ENCODE measurements at places on chromosomes 16 and 17.

- no peak for DNase-seq
Observed at GRCh38 chr17:56536766-56537165, 56.7 kb upstream of the NOG start.

- peak; percentile 38 for DNase-seq
Observed at GRCh38 chr17:50196036-50196435, 5.4 kb downstream of the COL1A1 start.

GRCh38 chr17:57422574-57423164 lies 166.3 kb downstream of the MSI2 start:
- no peak for DNase-seq

DNA sequence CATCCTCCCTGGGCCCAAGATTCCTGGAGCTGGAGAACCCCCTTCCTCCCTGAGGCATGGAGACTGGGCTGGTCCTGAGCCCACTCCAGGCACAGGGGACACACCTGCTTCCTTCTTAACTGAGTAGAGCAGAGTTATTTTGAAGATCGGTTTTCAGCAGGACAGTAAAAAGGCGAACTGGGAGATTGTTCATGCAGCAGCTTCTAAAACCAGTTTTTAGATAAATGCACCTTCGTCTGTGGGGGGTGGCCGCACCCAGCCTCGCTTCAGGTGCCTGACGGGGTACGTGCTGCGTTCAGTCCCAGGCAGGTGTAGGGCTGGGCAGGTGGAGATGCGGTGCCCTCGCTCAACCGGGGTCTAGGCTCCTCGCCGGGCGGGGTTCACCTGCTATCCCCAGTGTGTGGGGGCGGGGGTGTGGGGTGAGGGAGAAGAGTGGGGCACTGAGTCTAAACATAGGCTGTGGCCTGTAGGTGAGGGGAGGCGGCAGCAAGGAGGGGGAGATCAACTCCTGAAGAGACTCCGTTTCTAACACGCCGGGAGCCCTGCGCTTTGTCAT lies 69.5 kb downstream of the JPH3 start:
- no peak for DNase-seq

DNA sequence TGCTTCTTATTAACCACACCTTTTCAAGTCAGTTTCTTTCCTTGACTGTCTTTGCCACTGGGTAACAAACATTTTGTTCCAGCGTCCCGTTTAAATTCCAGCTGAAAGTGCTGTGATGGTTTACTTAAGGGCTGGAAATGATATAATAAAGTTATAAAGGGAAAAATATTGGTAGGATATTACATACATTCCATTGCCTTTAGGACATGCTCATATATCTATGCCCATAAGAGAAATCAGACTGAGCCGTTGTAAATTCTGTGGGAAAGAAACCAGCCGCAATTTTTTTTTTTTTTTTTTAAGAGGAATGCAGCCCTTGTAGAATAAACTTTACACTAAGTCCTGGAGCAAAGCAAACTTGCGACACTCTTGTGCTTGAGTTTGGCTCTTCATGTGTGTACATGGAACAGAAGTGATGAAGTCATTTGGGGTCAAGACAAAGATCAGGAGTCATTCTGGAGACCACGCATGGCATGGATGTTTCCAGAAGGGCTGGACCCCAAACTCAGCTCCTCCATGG lies 210.9 kb downstream of the XYLT1 start:
- no peak for DNase-seq

DNA sequence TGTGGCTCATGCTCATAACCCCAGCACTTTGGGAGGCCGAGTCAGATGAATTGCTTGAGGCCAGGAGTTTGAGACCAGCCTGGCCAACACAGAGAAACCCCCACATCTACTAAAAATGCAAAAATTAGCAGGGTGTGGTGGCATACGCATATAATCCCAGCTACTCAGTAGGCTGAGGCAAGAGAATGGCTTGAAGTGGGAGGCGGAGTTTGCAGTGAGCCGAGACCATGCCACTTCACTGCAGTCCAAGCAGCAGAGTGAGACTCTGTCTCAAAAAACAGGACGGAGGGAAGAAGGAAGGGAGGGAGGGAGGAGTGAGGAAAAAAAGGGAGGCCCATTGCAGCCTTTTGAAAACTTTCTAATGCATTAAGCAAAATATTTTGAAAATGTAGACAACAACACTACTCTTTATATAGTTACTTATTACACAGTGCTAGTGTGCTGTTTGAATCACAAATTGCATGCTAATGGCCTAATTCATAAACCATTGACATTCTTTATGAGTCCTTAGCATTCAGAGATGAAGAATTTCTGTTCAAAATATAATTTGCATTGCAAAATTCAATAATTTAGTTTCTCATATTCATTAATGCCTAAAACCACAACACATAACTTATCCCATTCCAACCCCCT lies 59.4 kb downstream of the TMEM114 start:
- no peak for DNase-seq

- DNase-seq = no peak
Observed at GRCh38 chr17:4588391-4588790, 4.1 kb downstream of the SMTNL2 start.

DNA sequence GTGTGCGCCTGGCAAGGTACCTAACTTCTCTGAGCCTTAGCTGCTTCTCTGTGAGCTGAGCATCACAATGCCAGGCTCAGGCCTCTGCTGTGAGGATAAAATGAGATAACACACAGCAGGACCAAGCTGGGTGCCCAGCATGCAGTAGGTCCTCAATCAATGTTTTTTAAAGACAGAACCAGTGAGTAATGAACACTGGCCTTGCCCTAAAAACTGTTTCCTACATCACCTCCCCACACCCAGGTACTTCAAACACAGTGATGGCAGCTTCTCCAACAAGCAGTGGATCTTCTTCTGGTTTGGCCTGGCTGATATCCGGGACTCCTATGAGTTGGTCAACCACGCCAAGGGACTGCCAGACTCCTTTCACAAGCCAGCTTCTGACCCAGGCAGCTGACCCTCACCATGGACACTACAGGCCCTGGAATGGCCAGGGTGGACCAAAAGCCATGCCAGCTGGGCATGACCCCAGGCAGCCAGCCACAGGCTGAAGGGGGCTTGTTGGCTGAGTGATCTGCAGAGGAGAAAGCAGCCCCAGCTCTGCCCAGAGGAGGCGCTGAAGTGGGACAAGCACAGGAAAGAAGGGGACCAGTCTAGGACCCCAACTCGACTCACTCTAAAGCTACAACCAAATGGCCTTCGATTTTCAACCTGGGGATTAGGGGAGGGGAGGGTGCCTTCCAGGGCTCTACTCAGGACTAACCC lies 3.9 kb downstream of the NAGS start:
- no peak for DNase-seq

DNA sequence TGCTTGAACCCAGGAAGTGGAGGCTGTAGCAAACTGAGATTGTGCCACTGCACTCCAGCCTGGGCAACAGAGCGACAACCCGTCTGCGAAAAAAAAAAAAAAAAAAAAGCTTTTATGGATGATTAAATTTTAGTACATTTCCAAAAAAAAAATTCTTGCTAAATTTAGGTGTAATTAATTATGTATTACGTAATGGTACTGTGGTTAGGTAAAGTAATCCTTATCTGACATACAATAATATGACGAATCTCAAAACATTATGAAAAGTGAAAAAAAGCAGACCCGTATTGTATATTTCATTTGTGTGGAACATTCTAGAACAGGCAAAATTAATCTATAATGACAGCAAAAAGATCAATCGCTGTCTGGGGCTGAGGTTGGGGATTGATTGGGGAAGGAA lies 10.3 kb upstream of the CORO1A start:
- DNase-seq = no peak

DNA sequence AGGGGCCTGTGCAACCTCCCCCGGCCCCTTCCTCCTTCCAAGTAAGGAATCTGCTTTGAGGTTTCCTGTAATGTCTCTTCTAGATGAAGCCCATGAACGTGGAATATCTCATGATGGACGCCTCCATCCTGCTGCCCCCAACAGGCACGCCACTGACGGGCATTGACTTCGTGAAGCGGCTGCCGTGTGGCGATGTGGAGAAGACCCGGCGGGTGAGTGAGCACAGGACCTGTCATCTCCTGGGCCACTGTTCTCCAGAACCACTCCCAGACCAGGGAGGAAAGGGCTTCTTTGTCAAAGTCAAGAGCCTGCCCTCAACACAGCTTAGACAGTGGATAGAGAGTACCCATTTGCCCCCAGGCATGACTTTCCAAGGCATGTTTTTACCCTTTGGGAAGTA lies 107.1 kb downstream of the CLEC16A start:
- no peak for DNase-seq

All from right hindlimb (tissue), 1 donor.